T-helper 22 cell (primary cell): ENCODE measurements at places on chromosomes 16 and 17.
A peak's percentile ranks its signal among the peaks of the same experiment; 100 is the strongest.

DNA sequence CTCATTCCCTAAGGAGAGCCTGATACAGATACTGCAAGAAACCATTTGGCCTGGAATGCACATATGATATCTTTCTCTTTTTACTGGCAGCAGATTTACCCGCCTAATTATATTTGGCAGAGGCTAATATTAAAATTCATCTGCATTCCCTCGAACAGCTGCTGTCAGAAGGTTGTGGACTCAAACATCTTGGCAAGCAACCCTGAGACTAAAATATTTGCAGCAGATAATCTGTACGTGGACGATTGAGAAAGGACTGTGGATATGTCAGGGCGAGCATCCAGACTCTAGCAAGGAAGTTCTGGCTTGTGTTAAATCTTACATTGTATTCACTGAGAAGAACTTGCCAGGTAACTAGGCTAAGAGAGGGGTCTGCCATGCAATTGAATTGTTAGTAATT is 65.2 kb downstream of the SNX20 start:
- DNase-seq, result no peak

DNA sequence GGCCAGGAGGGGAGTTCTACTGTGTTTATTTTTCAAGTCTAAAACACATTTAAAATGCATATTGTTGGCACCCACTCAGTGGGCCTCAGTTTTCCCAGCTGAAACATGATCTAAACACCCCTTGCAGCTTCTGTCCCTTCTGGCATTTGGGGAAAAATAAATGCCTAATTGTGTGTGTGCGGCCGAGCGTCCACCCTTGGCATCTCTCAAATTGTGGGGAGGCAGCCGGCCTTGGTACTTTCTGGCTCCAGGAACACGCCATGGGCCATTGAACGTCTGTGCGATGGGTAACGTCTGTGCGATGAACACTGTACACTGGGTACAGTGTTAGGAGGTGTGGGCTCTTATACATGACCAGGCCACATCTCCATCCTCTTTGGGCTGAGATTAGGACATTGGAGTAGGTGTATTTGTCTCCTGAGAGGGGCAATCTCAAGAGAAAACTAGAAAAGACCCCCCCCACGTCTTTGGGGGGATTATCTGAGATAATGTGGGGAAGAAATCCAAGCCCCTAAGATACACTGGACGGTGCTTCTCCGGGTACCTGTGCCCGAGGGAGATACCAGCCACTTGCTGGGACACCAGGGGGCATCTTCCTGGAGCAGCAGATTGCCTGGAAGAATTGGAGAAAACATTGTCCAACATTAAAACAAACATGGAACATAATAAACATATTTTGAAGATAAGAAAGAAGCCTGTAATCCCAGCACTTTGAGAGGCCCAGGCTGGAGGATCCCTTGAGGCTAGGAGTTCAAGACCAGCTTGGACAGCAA is 54.9 kb downstream of the RAB11FIP4 start:
- no peak for DNase-seq

- no peak for DNase-seq
Observed at GRCh38 chr17:7854851-7855659, at the start of gene TMEM88. Gene TMEM88, plus strand, starts transcription at chr17:7855066. Its CDS starts 9 bp downstream, at chr17:7855075.

DNA sequence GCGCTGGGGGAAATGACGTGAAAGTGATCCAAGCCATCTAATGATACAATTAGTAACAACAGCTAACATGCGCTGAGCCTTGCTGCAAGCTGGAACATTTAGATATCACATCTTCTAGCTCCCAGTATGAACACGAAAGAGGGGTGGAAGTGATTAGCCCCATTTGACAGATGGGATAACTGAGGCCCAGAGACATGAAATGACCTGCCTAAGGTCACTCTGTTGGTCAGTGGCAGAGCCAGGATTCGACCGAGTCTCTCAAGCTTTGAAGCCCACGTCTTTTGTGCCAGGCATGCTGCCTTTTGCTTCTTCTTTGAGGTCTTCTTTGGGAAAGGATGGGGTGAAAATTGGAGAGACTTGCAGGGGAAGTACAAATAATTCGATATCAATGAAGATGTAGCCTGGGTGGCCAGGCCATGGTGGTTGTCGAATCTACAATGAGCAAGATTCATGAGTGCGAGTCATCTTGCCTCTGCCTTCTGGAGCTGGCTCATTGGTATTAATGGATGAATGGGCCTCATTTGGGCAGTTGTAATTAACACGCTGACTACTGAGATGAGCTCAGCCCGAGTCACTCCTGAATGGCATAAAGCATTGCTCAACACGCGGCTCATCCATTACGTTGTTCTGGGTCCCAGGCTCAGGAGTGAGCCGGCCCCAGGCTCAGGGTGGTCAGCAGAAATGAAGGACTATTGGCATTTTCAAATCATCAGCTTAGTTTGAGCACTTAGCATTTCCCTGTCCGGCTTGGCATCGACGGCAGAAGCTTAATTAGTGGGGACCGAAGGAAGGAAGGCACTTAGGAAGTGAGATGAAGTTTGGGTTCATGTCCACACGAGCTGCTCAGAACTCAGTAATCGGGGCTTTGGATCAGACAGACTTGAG is 28.0 kb upstream of the GPRC5B start:
- no peak for DNase-seq

GRCh38 chr17:20291853-20292252 is 175.5 kb downstream of the LGALS9B start:
- DNase-seq, result no peak

GRCh38 chr17:69245617-69246016 is 17.0 kb upstream of the ABCA10 start:
- DNase-seq, result no peak

- no peak for DNase-seq
Observed at GRCh38 chr16:46884513-46885293, 541 bp downstream of the GPT2 start.

GRCh38 chr17:15403276-15403939 is 62.0 kb upstream of the TEKT3 start:
- no peak for DNase-seq

- no peak for DNase-seq
Observed at GRCh38 chr16:50950955-50951354, 200.1 kb downstream of the SALL1 start.

- no peak for DNase-seq
Observed at GRCh38 chr17:21674242-21674731, 18.0 kb upstream of the KCNJ18 start.

GRCh38 chr17:80504686-80505413 is 28.4 kb upstream of the NPTX1 start:
- DNase-seq, result no peak

GRCh38 chr16:11667824-11668622 is at the start of gene SNN:
Gene SNN, plus strand, starts transcription at chr16:11668455. Its CDS starts 7,605 bp downstream, at chr16:11676060.
- DNase-seq, result peak; percentile 77

- DNase-seq, result no peak
Observed at GRCh38 chr17:39380144-39380543, 21.3 kb downstream of the FBXL20 start.

DNA sequence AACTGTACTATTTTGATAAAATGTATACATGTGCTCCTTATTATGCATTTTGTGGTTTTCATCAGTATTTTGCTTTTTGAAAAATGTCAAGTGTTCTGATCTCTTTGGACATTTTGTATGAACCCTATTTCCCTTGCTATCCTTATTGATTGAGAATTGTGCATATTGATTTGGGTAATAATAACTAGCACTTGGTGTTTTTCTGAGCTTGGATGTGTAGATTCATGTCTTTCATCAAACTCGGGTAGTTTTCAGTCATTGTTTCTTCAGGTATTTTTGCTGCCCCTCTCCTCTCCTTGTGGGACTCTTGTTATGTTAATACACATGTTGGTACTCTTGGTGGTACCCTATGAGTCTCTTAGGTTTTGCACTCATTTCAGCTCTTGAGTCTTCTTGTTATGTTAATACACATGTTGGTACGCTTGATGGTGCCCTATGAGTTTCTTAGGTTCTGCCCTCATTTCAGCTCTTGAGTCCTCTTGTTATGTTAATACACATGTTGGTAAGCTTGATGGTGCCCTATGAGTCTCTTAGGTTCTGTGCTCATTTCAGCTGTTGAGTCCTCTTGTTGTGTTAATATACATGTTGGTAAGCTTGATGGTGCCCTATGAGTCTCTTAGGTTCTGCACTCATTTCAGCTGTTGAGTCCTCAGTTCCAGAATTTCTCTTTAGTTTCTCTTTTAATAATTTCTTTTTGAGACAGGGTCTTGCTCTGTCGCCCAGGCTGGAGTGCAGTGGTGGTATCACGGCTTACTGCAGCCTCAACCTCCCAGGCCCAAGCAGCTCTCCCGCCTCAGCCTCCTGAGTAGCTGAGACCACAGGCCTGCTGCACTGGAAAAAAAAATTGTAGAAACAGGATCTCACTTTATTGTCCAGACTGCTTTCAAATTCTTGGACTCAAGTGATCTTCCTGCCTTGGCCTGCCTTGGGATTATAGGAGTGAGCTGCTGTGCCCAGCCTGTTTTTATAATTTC is 19.3 kb downstream of the ZNF750 start:
- DNase-seq, result no peak

- DNase-seq, result peak; percentile 18
Observed at GRCh38 chr16:46830417-46830901, 521 bp downstream of the C16orf87 start.

GRCh38 chr17:15894913-15895658 is 49.8 kb upstream of the ADORA2B start:
- no peak for DNase-seq

DNA sequence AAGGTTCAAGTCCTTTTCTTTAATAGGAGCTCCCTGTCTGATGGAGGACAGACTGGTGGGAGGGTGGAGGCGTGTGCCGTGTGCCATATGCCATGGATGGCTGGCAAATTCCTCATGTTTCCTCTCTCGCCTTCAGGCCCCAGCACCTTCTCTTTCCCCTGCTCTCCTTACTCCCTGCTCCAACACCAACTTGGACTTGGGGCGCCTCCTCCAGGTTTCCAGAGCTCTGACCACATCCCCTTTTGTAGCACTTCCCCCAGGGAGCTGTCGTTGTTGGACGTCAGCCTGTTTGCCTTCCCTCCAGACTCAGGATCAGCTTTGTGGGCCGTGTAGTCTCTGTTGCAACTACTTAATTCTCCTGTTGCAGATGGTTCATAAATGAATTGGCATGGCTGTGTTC is 30.7 kb downstream of the TMC7 start:
- DNase-seq, result no peak

GRCh38 chr17:9187828-9188227 is 166.5 kb downstream of the NTN1 start:
- DNase-seq, result no peak

DNA sequence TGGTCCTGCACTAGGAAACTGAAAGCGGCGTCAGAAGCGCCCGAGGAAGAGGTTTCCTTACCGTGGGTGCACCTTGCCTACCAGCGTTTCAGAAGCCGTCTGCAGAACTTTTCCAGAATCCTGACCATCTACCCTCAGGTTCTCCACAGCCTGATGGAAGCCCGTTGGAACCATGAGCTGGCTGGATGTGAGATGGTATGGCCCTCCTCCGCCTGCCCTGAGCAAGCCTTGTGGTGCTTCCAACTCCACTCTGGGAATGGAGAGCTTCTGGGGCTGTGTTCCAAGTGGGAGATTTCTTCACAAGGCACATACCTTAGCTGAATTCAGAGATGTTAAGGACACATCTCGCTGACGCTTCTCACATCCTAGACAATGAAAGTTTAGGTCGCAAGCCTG is 51.8 kb upstream of the ENDOV start:
- no peak for DNase-seq

- no peak for DNase-seq
Observed at GRCh38 chr17:72388765-72389473, 268.1 kb downstream of the SOX9 start.

- no peak for DNase-seq
Observed at GRCh38 chr16:19400711-19401110, 17.0 kb upstream of the TMC5 start.

- no peak for DNase-seq
Observed at GRCh38 chr16:58264961-58265479, 29.8 kb downstream of the PRSS54 start.

GRCh38 chr16:69131167-69131838 is 1.1 kb downstream of the CHTF8 start:
- no peak for DNase-seq

GRCh38 chr16:51146256-51146924 is 4.7 kb downstream of the SALL1 start:
- no peak for DNase-seq

DNA sequence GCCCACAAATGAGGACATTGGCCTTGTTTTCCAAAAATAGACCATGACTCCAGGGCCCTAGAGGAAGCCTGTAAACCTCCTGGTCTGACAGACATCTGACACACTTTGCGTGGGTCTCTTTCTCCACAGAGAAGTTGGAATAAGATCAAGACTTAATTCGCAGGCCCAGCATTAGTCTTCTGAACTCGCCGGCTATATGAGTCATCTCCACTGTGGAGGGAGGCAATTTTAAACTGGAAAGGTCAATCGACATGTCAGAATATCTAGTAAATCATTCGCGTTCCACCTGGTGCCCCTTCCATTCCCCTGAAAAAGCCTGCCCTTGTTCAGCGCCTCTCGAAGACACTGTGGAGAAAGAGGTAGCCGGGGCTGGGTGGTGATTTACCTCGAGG is 140.1 kb downstream of the CLEC16A start:
- DNase-seq, result no peak

DNA sequence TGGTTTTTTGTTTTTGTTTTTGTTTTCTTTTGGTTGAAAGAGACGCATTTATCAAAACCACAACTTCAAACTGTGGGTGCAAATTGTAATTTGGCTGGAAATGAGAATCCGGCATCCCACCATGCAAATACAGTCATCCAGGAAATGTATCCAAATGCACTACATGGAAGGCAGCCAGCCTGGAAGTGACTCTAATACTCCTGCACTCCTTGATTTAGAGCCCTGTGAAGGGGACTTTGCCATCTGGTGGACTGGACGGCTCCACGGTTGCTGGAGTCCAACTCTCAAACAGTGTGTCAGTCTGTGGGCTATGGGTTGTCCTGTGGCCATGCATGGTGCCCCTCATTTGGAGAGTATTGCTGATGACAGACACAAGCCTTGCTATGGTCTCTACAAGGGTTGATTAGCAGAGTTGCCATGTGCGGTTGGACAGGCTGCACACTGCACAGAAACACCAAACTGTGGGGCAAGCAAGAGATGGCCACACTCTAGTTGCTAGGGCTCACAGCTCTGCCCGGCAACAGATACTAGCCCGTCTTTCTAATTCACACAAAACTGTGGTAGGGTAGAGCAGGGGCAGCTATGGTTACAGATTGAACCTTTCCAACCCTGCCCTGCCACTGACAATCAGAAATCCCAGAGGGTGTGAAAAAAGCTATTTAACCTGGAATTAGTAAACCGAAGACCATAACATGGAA is 62.4 kb downstream of the VAT1L start:
- DNase-seq, result no peak

DNA sequence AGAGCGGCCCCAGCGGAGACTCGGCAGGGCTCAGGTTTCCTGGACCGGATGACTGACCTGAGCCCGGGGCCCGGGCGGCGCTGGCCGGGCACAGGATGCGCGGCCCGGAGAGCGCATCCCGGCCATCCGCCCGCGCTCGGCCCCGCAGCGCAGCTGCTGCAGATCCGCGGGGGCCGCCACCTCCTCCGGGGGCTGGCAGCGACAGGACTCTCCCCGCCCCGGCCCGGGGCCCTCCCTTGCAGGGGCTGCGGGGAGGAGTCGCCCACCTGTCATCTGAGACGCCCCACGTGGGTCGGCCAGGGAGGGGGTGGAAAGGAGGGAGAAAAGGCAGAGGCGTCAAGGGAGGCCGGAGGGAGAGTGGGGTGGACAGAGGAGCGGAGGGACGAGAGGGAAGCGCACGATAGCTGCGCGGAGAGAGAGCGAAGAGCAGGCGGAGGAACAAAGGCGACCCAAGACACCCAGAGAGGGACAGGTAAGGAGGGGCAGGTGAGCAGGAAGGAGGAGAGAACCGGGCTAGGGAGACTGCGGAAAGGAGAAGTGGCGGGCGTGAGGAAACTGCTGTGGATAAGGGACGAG is 471 bp upstream of the PRKAR1A start:
- peak; percentile 68 for DNase-seq

GRCh38 chr16:2205104-2205966 is at the start of gene MLST8:
Gene MLST8, plus strand, starts transcription at chr16:2205454. Its CDS starts 632 bp downstream, at chr16:2206086.
- DNase-seq, result peak; percentile 87
